Transverse colon (tissue), 4 donors: ENCODE measurements at places on chromosomes 7 and 10.

GRCh38 chr10:373015-373414 is 237.8 kb downstream of the ZMYND11 start:
- DNase-seq: no peak

DNA sequence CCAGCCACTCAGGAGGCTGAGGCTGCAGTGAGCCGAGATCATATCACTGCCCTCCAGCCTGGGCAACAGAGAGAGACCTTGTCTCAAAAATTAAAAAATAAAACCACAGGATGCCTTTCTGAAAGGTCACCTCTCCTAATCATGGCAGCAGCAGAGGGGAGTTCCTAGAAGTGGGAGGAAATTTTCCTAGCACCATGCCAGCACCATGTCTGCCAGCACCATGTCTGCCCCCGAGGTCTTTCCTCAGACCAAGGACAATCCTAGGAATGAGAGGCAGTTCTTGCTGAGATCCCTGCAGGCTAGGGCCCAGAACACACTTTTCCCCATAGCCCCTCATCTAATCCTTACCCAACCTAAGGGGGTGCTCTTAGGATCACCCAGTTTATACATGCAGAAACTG is 22.3 kb upstream of the INMT start:
- no peak for DNase-seq

- no peak for DNase-seq
Measured at GRCh38 chr7:35551321-35552081, 143.4 kb downstream of the HERPUD2 start.

- DNase-seq: no peak
Measured at GRCh38 chr7:133021196-133021595, 60.7 kb downstream of the CHCHD3 start.

GRCh38 chr7:146455091-146455655 is 338.6 kb downstream of the CNTNAP2 start:
- no peak for DNase-seq

DNA sequence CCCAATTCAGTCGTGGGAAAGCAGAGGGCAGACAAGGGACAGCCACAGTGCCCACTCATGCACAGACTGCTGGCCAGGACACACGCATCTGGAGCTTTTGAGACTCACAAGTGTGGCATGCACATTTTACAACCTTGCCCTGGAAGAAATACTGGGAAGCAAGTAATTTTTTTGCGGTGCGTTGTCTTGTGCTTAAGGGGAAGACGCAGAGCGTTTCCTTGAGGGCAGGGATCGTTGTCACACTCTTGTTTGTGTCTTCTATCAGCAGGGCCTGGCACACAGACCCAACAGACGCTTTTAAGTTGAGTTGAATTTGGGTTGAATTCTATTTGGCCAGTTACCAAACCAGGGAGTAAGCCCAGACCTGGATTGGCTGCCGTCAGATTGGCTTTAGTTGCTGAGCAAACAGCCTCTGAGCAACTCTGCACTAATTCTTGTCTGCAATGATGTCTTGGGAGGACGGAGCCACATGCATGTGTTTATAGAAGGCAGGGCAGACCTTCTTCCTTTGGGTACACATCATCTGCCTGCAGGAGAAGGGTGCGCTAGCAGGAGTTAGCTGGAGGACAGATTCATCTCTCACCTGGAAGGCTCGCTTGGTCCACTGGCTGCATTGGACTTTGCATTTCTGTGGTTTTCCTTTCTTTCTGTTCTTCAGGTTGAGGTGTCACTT is 38.4 kb downstream of the IL2RA start:
- no peak for DNase-seq

DNA sequence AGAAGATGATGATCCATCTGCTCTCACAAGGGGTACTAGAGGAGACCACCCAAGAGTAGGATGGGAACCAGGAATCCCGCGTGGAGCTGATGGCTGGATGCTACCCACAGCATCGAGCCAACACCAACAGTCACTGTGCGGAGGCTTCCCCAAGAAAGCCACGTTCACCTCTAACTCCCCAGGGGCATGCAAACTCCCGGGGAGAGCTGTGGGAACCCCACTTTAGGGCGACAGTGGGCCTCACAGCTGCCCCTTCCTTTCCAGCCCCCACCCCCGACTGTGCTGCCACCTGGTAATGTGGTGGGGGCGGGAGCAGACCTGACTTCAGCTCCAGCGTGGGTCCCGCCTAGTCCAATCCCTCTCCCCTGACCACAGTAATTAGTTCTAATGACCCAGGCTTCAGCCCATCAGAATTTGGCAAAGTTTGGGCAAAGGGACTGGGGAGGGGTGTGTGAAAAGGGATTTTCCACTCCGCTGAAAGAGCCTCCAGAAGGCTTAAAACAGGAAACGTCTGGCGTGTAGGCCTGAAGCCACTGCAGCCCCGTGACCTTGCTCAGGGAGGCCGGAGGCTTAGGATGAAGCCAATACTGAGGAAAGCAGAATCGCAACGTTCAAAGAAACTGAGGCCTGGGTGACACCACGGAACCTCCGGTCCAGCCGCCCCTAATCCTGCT is 20.3 kb downstream of the ASB13 start:
- DNase-seq: no peak

DNA sequence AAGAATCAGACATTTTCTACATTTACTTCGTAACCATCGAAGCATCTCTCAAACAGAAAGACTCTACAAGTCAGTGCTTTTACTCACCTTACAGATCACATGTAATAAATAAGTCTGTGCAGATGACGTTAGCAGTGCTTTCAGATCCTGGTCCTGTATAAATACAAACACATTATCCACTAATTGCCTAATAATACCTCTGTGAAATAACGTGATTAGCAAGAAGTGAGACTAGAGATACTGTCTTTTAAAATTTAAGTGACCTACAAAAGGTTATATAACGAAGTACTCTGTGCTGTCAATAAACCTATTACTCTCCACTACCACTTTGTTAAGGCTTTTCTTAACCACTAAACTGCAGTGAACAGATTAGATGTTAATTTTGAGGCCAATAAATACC is 246.9 kb downstream of the NSUN6 start:
- DNase-seq: no peak

GRCh38 chr7:150826061-150826849 is 25.7 kb downstream of the TMEM176A start:
- peak; percentile 63 for DNase-seq

DNA sequence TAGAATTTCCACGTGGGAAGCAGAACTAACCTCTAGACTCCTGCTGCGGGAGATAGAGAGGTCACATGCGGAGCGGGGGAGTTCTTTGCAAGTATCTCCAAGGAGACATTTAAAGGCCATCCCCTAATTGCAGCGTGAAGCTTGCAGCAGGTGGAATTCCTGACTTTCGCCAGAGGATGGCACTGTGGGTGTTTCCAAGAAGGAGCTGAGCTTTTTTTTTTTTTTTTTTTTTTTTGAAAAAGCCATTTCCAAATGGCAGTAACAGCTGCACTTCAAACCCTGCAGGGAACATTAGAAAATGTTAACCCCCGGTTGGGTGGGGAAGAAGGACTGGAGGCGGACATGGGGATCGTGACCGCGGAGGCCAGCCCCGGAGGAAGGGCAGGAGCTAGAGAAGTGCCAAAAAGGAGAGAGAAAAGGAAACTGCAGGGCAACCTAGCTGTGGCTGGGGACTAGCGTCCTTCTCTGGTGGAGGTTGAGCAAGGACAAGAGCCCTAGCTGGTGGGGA is 487.7 kb downstream of the TYW1 start:
- peak; percentile 26 for DNase-seq

DNA sequence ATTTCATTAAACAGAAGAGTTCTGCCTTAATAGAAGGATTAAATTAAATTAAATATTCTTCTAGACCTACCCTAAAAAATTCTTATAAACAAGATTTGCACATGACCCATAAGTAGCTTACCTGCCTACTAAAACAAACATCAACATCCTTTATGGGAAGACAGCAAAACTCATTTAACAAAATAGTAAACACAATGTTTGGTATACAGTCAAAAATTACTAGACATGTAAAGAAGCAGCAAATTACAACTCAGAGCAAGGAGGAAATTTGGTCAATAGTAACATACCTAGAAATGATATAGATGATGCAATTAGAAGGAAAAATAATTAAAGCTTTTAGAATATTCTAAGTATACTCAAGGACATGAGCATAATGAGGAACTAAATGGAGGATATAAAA is 27.9 kb downstream of the CCDC172 start:
- no peak for DNase-seq

- no peak for DNase-seq
Measured at GRCh38 chr10:13218878-13219277, 15.3 kb downstream of the UCMA start.

DNA sequence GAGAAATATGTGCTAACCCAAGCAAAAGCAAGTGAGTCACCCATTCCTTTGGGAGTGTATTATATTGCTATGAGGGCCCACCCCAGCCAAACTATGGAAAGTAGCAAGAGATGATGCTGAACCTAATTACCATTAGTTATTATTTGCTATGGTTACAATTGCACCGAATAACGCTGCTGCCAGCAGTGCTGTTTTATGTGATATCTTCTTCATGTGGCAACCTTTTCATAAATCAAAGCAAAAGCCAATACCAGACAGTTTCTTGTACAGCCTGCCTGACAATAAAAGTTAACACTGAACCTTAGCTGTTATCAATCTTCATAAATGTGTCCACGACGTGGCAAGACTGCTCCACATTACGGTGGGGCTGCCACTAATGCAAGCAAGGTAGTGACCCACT is 241.7 kb upstream of the PLXNA4 start:
- no peak for DNase-seq

GRCh38 chr7:25521236-25521635 is 292.9 kb upstream of the NPVF start:
- DNase-seq: no peak

- no peak for DNase-seq
Measured at GRCh38 chr7:12719141-12719919, 31.9 kb downstream of the ARL4A start.

GRCh38 chr10:76329891-76330575 is 898.6 kb downstream of the LRMDA start:
- DNase-seq: no peak

GRCh38 chr7:125118444-125118843 is 188.8 kb upstream of the POT1 start:
- no peak for DNase-seq

DNA sequence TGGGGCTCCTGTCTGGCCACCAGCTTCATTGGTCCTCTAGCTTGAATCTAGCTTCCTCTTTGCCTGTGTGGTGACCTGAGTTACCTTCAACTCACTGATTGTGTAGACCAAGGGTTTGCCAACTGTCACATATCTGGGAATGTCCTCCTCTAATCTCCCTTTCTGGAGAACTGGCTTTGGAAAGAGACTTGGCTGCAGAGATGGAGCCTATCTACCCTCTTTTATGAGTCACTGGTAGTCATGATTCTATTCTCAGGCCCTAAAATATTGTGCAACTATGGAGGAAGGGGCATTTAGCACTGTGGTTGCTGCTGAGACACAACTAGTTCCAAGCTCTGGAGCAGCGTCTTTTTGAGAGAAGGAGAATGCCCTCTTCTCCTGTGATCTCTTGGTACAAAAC is 691.3 kb downstream of the KCNMA1 start:
- DNase-seq: no peak

DNA sequence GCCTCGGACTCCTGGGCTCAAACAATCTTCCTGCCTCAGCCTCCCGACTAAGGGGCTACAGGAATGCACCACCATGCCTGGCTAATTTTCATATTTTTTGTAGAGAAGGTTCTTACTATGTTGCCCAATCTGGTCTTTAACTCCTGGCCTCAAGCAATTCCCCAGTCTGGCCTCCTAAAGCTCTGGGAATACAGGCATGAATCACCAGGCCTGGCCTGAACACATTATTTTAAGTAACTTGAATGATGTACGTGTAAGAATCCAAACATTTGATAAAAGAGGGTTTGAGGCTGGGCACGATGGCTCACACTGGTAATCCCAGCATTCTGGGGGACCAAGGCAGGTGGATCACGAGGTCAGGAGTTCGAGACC is 13.0 kb upstream of the BAMBI start:
- DNase-seq: no peak

DNA sequence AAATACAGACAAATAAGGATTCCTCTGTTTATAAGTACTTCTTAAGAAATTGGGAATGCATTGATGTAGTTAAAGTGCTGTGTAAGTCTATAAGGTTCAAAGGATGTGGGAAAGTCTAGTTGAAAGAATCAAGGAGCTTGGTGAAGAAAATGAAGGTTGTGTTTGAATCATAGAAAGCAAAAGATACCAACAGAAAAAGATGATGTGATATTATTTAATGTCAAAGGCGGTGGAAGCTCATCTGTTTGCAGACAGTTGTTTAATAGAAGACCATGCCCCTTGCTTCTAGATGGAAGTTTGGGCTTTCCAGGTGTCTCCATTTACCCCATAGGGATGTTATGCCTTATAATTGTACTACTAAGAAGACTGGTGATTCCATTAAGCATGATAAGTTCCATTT is 150.3 kb downstream of the CCSER2 start:
- no peak for DNase-seq

- DNase-seq: no peak
Measured at GRCh38 chr7:29297194-29297890, 102.8 kb downstream of the CHN2 start.

DNA sequence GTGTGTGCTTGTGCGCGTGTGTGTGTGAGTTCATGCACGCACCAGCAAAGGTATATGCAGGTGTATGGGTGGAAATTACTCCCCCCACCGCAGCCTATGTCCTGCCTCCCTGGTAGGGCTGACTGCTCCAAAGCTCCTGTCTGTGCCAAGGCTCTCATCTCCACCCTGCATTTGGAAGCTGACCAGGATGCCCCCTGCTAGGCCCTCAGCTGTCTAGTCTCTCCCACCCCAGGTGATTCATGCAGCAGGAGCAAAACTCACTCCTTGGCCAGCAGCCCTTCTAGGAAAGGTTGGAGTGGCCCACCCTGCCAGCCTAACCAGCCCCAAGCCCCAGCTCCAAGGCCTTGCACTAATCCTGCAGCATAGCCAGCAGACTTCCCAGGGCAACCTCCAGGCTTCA is 148.4 kb downstream of the GRID1 start:
- no peak for DNase-seq

- no peak for DNase-seq
Measured at GRCh38 chr10:20744821-20745220, 152.3 kb downstream of the NEBL start.
